GM23338 (cell line): ENCODE measurements at places on chromosomes 16 and 17. TPM values are rescaled to one million over a fixed set of nuclear protein-coding genes. Genes with fewer than 3 reads are reported as not detected.
A peak's percentile ranks its signal among the peaks of the same experiment; 100 is the strongest.

TMEM94 gene
- total RNA-seq, result 36.6 and 66.0 TPM in 2 replicates

GRCh38 chr17:17042851-17043460 lies 699 bp downstream of the MPRIP start:
- peak; percentile 54 for DNase-seq

BAHCC1 gene
- total RNA-seq, result 1.1 and 1.8 TPM in 2 replicates

DNA sequence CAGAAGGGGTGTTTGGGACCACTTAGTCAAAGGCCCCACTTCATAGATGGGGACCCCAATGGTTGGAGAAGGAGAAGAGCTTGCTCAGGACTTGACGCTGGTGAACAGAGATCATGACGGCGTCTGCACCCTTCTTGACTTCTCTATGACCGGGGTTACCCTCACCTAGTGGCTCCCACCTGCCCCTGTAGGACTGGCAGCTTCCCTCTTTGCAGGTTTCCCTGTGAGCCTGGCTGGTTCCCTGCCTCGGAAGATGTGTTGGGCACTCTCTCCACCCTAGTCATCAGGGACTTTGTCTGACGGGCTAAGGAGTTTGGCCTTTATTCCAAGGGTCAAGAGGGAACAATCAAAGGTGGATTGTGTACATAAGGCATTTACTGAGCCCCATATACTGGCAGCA lies 22.7 kb downstream of the TBX4 start:
- DNase-seq, result no peak

- no peak for DNase-seq
Measured at GRCh38 chr16:81601601-81602255, 157.1 kb downstream of the CMIP start.

DNA sequence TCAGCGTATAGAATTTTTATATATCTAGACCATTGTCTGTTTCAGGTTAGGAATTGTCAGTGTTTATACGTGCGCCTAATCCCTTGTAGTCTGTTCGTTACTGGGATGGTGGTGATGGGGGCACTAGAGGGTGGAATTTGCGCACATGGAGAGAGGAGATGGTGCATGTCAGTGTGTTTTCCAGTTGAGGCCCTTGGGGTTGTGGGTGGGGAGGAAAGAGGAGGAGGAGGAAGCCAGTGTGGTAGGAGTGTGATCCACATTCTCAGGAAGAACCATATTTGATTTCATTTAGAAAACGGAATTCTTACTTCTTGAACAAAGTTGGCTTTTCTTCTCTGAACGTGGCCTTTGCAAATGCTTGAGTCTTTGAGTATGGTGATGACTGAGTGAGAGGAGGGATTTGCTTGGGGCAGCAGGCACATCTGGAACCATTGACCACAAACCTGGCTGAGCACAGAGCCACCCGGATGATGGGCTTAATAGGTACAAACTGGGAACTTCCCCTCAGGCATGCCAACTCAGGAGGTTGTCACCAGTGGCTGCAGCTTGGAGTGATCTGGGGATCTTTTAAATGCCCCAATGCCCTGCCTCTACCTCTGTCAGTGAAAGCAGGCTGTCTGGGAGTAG lies 98.9 kb downstream of the PRKCB start:
- no peak for DNase-seq

SHISA9 gene
- total RNA-seq, result 40.4 and 45.6 TPM in 2 replicates

RNU2-1 gene
- not detected in 2 replicates for total RNA-seq

- peak; percentile 41 for DNase-seq
Measured at GRCh38 chr17:75888484-75888883, 8.3 kb downstream of the TRIM65 start.

CBX2 gene
- total RNA-seq, result 91.1 and 114 TPM in 2 replicates

DNA sequence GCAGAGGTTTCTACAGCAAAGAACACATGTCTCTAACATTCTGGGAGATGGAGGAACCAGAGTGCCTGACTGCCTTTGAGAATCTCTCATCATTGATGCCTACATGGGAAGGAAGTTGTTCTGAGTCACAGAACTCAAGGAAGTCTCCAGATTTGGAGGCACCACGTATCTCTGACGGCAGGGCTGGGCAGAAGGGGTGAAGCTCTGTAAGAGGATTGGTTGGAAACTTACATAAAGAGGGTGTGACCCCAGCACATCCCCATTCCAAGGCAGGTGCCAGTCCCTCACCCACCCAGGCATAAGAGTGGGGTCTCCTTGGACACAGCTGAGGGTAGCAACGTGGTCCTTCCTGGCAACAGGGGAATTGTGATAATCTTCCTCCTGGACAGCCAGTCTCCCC lies 17.4 kb downstream of the TNFRSF13B start:
- no peak for DNase-seq

GRCh38 chr16:82630219-82630618 lies 3.5 kb downstream of the CDH13 start:
- no peak for DNase-seq

GRCh38 chr16:83420206-83420760 lies 387.5 kb upstream of the HSBP1 start:
- DNase-seq, result peak; percentile 62

- no peak for DNase-seq
Measured at GRCh38 chr16:87855852-87856715, 13.2 kb downstream of the SLC7A5 start.

DNA sequence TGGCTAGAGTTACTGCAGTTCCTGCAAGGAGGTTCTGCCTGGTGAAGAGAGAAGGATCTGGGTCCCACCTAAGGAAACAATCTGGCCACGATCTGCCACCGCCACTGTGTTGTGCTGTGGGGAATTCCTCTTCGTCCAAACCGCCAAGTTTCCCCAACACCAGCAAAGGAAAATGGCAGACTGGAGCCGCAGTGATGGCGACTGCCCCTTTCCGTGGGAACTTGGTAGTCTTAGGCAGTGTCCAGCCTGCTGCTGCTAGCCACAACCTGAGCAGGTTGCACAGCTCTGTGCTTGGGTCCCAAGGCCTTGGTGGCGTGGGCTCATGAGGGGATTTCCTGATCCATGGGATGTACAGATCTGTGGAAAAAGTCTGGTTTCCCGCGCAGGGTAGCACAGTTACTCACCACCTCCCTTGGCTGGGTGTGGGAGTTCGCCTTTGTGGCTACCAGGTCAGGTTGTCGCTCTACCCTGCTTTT lies 28.6 kb downstream of the NFATC3 start:
- no peak for DNase-seq

CCR7 gene
- total RNA-seq, result 0.59 TPM in 1 of 2 replicates, not detected in the other

- peak; percentile 9 for DNase-seq
Measured at GRCh38 chr16:80580109-80580832, 39.5 kb downstream of the DYNLRB2 start.

DNA sequence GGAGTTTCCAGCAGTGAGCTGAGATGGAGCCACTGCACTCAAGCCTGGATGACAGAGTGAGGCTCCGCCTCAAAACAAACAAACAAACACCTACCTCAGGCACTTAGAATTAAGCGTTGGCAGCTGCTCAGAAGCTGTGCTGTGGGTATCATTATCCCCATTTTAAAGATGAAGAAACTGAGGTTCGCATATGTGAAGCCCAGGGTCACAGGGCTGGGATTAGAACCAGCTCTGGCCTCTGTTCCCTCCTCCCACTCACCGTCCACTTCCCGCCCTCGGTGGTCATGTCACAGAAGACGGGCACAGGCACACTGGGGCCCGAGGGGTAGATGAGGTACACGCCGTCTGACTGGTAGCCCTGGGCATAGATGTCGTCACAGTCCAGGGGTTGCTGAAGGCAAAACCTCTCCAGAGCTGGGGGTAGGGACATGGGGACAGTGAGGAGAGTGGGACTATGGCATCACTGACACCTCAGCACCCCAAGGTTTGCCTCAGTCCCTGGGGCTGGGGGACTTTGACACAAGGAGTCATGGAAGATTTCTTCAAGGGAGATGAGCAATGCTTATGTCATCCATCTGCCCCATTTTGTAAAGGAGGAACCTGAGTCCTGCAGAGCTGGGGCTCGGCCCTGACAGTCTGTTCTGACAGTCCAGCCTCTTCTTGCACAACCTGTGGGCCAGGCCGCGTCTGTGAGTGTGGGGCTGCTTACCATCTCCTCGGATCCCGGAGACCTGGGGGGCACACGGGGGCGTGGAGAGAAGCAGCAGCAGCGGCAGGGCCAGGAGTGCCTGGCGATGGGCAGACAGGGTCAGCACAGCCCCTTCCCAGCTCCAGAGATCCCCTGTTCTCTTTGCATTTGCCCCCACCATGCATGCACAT lies 700 bp downstream of the MFAP4 start:
- DNase-seq, result peak; percentile 28

DNA sequence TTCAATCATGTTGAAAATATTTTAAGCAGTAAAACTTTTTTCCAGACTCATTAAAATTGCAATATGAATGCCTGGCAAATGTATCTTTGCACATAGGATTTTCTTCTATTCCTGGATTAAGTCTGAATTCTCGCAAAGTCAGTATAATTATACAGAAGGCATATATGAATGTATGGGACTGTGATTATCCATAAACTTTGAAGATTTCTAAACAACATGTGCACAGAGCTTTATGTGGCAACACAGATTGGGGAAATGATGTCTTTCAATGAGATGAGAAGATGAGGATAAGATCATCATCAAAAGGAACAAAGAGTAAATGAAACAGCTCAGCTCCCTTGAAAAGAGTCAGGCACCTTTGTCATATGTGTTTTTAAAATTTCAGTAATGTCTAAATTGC lies 635.3 kb downstream of the CDH11 start:
- DNase-seq, result no peak

NPIPA2 gene
- total RNA-seq, result 3.7 and 6.7 TPM in 2 replicates
